ENCODE measurements at places on chromosomes 1 and 21.

DNA sequence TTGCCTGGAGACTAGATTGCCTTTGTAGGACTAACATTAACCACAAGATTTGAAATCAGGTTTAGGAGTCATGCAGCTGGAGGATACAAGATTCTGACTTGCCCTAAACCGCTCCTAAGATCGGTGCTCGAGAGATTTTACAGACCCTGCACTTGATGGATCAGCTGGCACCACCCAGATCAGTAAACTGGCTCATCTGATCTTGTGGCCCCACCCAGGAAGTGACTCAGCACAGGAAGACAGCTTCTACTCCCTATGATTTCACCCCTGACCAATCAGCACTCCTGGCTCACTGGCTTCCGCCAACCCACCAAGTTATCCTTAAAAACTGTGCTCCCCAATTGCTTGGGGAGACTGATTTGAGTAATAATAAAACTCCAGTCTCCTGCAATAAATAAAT lies 876 bp upstream of the CATSPERE start:
- peak; percentile 24 for DNase-seq

DNA sequence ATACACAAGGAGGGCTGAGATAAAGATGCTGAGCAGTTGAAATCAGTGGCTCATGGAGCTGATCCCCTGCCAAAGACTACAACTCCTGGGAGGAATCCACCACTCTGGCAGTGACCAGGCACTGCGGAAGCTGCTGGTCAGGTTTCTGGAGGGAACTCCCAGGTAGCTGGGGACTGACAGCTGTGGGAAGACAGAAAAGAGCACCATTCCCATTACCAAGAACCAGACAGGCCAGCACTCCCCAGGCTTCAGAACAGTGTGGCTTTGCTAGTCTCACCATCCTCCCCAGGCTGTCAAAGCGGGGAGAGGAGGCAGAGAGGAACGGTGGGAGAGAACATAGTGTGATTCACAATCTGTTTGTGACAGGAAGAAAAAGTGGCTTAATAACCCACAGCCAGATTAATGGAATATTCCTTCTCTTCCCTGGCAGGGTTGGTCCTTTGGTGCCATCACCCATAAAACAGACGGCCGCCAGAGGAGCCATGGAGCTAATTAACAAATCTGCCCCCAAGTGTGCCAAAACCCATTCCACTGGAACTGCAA lies 92.1 kb downstream of the MAB21L3 start:
- no peak for DNase-seq

GRCh38 chr1:26274801-26275425 lies 5.0 kb upstream of the SH3BGRL3 start:
- no peak for DNase-seq

DNA sequence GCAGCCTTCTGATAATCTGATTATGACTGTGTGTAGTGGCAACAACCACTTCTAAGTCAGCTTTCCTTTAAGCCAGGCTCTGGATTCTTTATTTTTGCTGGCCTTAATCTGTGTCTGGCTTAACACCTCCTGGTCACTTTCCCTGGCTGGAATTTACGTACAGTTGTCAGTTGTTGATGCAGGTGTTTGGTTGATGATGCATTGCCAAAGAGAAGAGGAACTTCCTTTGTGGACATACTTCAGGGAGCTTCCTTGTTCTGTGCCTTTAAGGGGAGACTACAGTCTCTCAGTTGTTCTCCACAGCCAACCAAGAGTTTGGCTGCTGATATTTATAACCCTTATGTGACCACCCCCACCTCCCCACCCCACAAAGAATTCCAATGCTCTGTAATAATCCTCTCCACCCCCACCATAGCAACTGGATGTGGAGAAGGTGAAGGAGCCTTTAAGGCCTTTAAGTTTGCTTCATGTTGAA lies 96.0 kb upstream of the BMP8A start:
- no peak for DNase-seq

DNA sequence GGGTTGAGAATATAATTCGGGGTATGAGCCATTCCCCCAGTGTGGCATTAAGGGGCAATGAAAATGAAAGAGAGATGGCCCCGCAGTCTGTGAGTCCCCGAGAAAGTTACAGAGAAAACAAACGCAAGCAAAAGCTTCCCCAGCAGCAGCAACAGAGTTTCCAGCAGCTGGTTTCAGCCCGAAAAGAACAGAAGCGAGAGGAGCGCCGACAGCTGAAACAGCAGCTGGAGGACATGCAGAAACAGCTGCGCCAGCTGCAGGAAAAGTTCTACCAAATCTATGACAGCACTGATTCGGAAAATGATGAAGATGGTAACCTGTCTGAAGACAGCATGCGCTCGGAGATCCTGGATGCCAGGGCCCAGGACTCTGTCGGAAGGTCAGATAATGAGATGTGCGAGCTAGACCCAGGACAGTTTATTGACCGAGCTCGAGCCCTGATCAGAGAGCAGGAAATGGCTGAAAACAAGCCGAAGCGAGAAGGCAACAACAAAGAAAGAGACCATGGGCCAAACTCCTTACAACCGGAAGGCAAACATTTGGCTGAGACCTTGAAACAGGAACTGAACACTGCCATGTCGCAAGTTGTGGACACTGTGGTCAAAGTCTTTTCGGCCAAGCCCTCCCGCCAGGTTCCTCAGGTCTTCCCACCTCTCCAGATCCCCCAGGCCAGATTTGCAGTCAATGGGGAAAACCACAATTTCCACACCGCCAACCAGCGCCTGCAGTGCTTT lies 9.4 kb downstream of the PROX1 start:
- no peak for DNase-seq

GRCh38 chr1:23964790-23965740 lies 5.4 kb downstream of the PNRC2 start:
- no peak for DNase-seq

DNA sequence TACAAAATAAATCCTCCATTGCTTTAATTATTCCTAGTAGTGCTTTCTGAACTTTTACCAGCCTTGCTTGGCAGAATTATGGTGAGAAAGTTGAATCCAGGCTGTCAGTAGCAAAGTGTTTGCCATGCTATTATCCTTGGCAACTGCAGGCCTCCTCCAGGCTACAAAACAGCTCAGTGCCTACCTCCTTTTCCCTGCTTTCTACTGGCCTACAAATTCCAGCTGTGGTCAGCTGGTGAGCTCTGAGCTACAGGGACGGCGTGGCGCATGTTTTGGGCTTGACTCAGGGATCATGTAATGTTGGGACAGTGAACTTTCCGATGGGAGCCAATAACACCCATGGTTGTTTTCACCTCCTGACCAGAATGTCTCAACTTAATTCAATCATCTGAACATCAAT lies 456.1 kb upstream of the ADAMTS5 start:
- no peak for DNase-seq

DNA sequence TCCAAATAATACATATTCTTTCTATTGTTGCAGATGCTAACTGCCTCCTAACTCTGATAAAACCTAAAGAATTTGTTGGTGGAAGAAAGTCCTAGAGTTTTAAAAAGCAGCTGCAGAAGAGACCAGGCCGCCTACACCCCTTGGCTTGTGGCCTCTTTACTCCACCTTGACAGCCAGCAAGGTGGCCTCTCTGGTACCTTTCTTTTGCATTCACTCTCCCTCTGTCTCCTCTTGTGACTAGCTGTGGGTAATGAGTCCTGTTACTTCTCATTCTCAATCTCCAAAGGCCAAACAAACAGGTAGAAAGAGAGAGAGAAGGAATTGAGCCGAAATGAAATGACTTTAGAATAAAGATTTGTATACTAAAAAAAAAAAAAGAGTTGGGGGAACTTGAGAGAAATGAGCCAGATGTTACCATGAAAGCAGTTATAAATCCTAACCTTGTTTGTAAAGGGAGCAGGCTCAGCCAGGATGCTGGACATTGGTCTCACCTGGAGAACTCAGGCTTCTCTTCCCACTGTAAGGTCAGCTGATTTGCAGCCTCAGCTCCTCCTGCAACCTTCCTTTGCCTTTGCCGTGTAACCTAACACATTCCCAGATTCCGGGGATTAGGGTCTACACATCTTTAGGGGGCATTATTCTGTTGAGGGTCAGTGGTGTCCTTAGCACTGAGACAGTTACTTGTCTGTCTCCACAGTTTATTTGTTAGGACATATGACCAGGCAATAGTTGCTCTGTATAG lies 164.1 kb upstream of the IRF2BP2 start:
- no peak for DNase-seq

DNA sequence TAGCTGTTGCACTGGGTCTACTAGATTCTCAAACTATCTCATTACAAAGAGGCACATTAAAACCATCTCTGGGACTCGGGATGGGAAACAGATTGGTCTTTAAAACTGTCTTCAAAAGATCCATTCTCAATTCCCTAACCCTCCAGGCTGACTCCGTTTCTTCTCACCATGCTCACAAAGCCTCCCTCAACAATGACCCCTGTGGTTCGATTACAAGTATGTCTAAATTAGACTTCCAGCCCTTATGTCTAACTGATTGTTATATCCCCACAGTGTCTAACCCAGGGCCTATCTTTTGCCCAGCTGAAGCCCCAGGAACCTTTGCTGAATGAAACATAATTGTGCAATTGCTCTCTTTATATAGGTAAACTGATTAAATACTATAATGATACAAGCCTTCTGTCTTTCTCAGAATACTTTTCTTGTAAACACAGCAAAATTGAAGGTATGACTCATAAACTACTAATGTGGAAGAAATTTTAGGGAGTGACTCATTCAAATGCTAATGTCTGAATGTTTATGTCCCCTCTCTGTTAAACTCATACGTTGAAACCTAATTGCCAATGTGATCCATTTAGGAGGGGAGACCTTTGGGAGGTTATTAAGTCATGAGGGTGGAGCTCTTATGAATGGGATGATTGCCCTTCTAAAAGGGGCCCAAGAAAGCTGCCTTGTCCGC lies 65.6 kb upstream of the DAB1 start:
- DNase-seq, result no peak

- DNase-seq, result no peak
Observed at GRCh38 chr1:109828756-109829505, 65.2 kb upstream of the EPS8L3 start.
